Activated naive CD8-positive, alpha-beta T cell treated with anti-CD3 and anti-CD28 coated beads, Interleukin-2, amount 50 U/mL, for 24 hours (primary cell): ENCODE measurements at places on chromosomes 5 and 9.

- DNase-seq: no peak
- no peak overlapping the region for H3K4me3 ChIP-seq
- peaks cover 4% of the 10 kb centered on the region for H3K4me1 ChIP-seq
- H3K27ac ChIP-seq: no peak overlapping the region
- H3K36me3 ChIP-seq: no peaks in the 10 kb centered on the region
These were observed 9.9 kb upstream of the PPP2R2B start for GRCh38 chr5:146888351-146888978.

DNA sequence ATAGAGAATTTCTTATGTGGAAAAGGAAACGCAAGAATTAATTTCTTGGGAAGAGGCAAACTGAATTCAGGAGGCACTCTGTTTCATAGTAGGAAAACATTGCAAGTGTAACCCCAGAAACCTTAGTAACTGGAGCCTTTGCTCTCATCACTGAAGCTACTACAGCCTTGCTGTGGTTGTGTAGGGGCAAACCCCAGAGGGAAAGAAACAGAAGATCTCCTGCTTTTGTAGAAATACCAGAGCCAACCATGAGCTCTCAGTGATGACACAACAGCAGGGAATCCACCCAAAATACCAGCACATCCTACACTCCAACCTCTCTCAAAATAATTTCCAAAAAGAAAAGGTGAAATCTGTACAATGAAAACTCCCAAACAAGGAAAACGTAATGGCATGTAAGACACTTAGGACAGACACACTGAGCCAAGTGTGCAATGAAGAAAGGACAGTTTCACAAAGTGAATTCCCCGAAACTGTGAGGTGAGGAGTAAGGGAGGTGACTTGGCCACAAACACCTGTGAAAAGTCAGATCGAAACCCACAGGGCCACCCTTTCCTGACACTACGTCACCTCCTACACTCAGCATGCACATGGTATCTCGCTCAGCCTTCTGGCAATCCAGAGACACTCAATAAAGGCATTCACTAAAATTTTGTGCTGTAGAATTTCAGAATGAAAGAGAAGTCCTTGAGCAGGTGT, 8.5 kb upstream of the ACSL6 start:
- H3K4me1 ChIP-seq: peaks cover 54% of the 10 kb centered on the region
- DNase-seq: peak; percentile 71
- peak overlapping the region; percentile 42 for H3K4me3 ChIP-seq
- H3K27me3 ChIP-seq: peaks cover 16% of the 10 kb centered on the region

GRCh38 chr5:73596705-73597328, 29.2 kb upstream of the ARHGEF28 start:
- peak; percentile 7 for DNase-seq
- no peaks in the 10 kb centered on the region for H3K4me1 ChIP-seq
- no peak overlapping the region for H3K27ac ChIP-seq

DNA sequence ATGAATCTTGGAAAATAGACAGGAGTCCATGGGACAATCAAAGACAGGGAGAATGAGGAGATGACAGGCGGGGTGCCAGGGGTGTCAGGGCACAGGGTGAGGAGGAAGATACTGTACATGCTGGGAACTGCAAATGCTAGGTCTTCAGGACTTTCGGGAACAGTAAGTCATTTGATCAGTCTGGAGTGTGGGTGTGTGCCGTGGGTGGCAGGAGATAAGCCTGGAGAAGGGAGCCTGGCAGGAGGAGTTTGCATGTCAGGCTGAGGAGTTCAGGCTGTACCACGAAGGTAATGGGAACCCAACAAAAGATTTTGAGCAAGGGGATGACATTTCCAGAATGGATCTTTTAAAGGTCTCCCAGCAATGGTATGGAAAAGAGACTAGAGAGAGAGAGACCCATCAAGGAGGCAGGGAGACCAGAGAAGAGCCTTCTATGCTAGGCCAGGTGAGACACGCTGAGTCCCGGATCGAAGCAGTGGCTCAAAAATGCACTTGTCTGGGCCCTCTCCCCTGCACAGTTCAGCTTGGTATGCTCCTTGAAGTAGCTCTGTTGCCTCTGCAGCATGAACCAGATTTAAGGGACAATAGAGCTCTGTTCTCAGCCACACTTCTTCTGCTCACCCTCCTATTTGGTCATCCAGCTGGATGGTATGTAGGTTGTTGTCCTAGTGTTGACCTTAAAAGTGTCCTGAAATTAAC, 77.0 kb upstream of the FER start:
- no peaks in the 10 kb centered on the region for H3K4me1 ChIP-seq
- H3K27me3 ChIP-seq: peaks cover 8% of the 10 kb centered on the region
- H3K27ac ChIP-seq: no peak overlapping the region
- no peak overlapping the region for H3K4me3 ChIP-seq

DNA sequence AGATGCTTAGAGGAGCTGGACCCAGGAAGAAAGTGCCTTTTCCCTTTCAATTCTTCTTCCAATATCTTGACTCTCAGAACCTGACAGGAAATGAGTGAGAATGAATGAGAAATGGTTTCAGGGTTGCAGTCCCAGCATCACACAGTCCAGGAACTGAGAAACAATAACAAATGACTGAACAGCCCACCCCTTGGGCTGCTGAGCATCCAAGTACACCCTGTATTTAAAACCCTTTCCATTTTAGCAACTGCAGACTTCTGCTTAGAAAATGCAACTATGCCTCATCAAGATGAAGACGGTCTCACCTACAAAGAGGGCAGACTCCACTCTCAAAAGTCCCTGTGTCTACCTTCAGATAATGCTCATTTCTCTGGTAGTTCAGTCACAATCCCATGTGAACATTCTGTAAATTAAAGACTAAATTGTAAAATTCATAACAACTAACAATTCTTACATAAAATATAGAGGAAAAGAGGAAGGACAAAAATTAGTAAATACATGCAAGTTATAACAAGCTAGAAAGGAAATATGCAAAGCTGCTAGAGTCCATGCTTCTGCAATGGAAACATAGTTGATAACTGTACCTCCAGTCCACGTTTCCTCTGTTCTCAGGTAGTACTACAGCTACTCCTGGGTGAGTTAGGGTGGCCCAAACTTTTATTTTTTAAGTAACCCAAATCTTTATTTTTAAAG, 316.5 kb downstream of the ICE1 start:
- H3K27ac ChIP-seq: no peak overlapping the region
- H3K27me3 ChIP-seq: peaks cover 3% of the 10 kb centered on the region
- H3K4me3 ChIP-seq: no peak overlapping the region

- no peak for DNase-seq
- no peak overlapping the region for H3K27ac ChIP-seq
- peaks cover 36% of the 10 kb centered on the region for H3K27me3 ChIP-seq
- H3K4me3 ChIP-seq: no peak overlapping the region
These were observed 44.9 kb upstream of the ZNF366 start for GRCh38 chr5:72552041-72552557.

DNA sequence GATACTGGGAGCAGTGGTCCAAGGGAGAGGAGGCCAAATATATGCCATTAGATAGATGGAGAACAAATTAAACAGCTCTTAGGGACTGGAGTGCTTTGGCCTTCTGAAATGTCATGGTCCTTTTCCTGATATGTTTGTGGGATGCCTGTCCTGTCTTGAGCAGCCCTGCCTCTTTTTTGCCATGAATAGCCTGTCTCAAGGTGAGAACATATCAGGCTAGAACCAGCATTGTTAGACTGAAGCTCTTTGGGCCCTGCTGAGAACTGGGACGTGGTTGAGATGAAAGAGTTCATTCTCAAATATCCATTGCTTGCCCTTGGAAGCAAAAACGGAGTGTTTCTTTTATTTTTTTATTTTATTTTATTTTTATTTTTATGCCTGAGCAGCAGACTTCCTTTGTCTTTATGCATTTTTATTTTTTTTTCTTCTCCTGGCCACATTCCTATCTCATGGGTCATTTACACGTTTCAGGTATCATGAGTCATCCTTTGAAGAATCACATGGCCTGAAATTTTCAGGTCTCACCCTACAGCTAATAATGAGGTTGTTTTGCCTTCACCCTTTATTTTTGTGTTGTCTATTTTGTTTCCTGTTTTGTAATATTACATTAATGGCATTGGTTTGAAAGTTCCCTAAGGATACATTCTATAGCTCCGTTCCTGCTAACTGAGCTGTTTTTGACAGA, 371.4 kb downstream of the PSAT1 start:
- H3K4me1 ChIP-seq: no peaks in the 10 kb centered on the region
- no peaks in the 10 kb centered on the region for H3K27me3 ChIP-seq
- no peak for DNase-seq
- no peak overlapping the region for H3K27ac ChIP-seq
- H3K36me3 ChIP-seq: no peaks in the 10 kb centered on the region

DNA sequence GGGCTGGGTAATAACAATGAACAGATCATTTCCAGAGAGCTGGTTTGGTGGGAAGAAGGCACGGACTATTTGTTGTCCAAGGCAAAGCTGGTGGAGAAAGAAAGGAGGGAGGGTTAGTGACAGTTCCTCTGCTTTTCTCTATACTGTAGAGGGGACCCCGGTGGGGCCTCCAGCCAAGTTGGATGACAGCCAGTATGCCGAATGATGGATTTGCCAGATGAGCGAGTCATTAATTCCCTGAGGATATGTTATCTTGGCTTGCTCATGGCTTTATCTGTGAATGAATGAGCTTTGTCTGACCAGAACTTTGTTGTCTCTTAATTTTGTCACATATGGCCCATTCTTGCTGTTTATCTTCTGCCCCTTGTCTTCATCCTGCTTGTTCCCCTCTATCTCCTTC, 158.6 kb upstream of the GLRA1 start:
- no peaks in the 10 kb centered on the region for H3K4me1 ChIP-seq
- H3K36me3 ChIP-seq: no peaks in the 10 kb centered on the region
- no peak for DNase-seq

GRCh38 chr5:104088876-104089778, 526.5 kb upstream of the NUDT12 start:
- no peak overlapping the region for H3K4me3 ChIP-seq
- no peak for DNase-seq
- no peak overlapping the region for H3K27ac ChIP-seq
- H3K4me1 ChIP-seq: no peaks in the 10 kb centered on the region

DNA sequence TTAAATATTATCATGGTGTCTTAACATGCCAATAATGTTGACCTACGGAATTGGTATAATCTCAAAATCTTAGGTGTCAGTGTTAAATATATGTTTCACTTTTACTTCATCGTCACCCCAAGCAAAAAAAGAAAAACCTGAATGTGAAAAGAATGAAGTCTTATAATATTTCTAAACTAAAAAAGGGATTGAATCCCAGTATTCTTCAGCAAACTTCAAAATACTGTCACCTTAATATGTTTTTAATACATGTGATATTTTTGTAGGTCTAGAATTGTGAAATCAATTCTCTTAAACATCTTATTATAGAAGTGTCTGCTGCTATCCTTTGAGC, 14.1 kb downstream of the UBE2D2 start:
- H3K27ac ChIP-seq: peak overlapping the region; percentile 82
- peaks cover 75% of the 10 kb centered on the region for H3K4me1 ChIP-seq
